ENCODE measurements at places on chromosomes 5 and 9.

DNA sequence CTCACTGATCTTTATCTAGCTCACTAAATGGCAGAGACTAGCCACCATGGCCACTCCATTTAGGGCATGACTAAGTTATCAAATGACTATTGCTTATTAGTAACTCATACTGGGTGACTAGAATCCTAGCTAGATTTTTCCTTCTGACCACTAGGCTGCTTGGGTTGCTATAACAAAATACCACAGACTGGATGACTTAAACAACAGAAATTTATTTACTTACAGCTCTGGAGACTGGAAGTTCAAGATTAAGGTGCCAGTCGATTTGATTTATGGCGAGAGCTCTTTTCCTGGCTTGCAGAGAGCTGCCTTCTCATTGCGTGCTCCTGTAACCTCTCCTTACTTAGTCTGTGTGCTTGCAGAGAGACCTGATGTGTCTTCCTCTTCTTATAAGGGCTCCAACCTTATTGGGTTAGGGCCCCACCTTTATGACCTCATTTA is 55.0 kb upstream of the APC start:
- no peaks in the 10 kb centered on the region for H3K27me3 ChIP-seq
- no peaks in the 10 kb centered on the region for H3K4me1 ChIP-seq
- H3K4me3 ChIP-seq, result no peak overlapping the region
- H3K27ac ChIP-seq, result no peak overlapping the region

GRCh38 chr9:111603041-111603440 is 3.6 kb upstream of the PTGR1 start:
- no peak for DNase-seq
- no peak overlapping the region for H3K27ac ChIP-seq
- H3K4me3 ChIP-seq, result no peak overlapping the region
- peaks cover 5% of the 10 kb centered on the region for H3K4me1 ChIP-seq

GRCh38 chr5:115298811-115299210 is 2.4 kb upstream of the CCDC112 start:
- no peaks in the 10 kb centered on the region for H3K36me3 ChIP-seq
- H3K4me3 ChIP-seq, result no peak overlapping the region
- no peaks in the 10 kb centered on the region for H3K27me3 ChIP-seq
- peaks cover 14% of the 10 kb centered on the region for H3K4me1 ChIP-seq
- DNase-seq, result no peak

DNA sequence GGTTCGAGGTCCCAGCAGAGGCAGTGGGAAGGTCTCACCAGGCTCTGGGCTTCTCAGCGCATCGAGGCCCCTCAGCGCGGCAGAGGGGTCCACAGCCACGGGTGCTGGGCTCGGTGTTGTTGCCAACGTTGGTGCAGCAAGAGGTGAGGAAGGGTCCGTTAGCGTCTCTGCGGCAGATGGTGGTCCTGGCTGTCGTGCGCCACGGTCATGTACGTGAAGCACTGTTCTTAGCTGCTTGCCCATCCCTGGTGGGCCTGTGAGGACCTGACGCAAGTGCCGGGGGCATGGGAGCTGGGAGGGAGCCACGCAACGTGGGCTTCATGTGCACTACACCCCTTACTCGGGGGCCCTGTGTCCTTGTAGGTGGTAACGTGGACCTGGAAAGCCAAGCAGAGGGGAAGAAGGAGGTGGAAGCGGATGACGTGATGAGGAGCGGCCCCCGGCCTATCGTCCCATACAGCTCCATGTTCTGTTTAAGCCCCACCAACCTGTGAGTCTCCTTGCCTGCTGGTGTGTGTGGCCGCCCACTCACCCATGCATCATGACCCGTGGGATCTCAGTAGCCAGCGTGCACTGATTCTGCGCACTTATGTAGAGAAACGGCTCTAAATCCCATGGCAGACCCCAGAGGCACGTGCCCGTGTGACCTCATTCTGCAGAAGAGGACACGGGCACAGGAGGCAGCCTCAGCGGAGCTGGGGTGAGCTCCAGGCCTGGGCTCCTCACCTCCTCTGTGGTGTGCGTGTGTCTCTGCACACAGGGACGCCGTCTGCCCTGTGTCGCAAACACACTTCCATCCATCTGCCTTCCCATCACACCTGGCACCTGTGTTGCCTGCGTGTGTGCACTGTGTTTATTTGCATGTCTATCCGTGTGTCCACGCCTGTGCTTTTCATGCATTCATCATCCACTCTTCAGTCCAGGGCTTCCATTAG is 166.1 kb downstream of the CACNA1B start:
- no peak overlapping the region for H3K27ac ChIP-seq
- H3K4me3 ChIP-seq, result no peak overlapping the region
- no peaks in the 10 kb centered on the region for H3K27me3 ChIP-seq
- H3K4me1 ChIP-seq, result no peaks in the 10 kb centered on the region
- H3K36me3 ChIP-seq, result no peaks in the 10 kb centered on the region

DNA sequence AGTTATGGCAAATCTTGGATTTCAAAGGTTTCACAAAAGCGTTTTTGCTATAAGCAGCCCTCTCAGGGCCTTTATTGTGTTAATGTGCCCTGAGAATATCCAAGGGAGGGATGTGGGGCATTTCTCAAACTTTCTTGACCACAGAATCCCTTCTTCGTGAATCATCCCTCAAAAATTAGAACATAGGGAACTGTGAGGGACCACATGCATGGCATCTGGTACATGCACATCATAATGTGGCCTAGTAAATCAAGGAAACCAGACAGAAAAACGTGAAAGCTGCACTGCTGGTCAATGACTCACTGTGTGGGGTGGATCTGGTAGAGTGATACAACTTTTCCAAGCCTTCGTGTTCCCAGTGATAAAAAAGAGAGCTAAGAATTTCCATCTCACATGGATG is 22.4 kb downstream of the DDX31 start:
- no peak overlapping the region for H3K27ac ChIP-seq
- peaks cover 8% of the 10 kb centered on the region for H3K36me3 ChIP-seq
- no peaks in the 10 kb centered on the region for H3K4me1 ChIP-seq
- no peak for DNase-seq

GRCh38 chr9:133269537-133270362 is 5.3 kb downstream of the ABO start:
- H3K27me3 ChIP-seq, result no peaks in the 10 kb centered on the region
- DNase-seq, result no peak
- no peak overlapping the region for H3K4me3 ChIP-seq
- no peak overlapping the region for H3K27ac ChIP-seq
- no peaks in the 10 kb centered on the region for H3K36me3 ChIP-seq

GRCh38 chr9:113573046-113573958 is 109.8 kb downstream of the RGS3 start:
- no peak overlapping the region for H3K4me3 ChIP-seq
- H3K4me1 ChIP-seq, result peaks cover 52% of the 10 kb centered on the region
- no peaks in the 10 kb centered on the region for H3K36me3 ChIP-seq
- DNase-seq, result no peak
- H3K27me3 ChIP-seq, result no peaks in the 10 kb centered on the region
- H3K27ac ChIP-seq, result no peak overlapping the region

GRCh38 chr5:164362835-164363234 is 857.4 kb downstream of the MAT2B start:
- H3K4me1 ChIP-seq, result no peaks in the 10 kb centered on the region
- H3K27me3 ChIP-seq, result no peaks in the 10 kb centered on the region
- DNase-seq, result no peak
- H3K36me3 ChIP-seq, result no peaks in the 10 kb centered on the region
- H3K4me3 ChIP-seq, result no peak overlapping the region
- no peak overlapping the region for H3K27ac ChIP-seq

DNA sequence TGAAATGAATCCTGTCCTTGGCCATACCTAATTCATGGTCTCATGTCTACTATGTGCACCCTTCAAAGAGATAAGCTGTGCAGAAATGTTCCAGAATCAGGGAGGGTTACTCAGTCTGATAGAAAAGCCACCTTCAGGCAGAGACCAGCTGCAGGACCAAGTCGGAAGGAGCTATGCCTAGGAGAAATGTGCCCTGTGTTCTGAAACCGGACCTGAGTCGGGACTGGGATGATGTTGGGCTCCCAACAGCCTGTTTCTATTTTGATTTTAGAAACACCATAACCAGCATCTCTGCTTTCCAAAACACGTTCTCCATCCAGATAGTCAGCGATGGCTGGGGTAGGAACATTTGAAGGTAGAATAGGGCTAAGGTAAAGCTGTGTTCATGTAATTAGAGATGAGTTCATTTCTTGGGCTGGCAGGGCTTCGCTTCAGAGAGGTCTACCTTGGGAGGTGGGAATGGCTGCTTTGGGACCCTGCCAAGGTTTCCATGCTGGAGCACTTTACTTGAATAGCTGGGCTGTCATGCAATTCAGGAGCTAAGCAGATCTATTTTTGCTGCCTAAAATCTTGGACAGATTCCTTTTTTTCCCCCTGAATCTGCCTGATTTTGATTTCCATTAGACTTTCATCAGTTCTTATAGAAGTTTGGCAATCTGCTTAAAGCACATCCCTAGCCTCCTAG is 2.8 kb downstream of the ADCY2 start:
- H3K36me3 ChIP-seq, result no peaks in the 10 kb centered on the region
- H3K27me3 ChIP-seq, result no peaks in the 10 kb centered on the region
- no peak for DNase-seq
- H3K4me3 ChIP-seq, result no peak overlapping the region
- H3K27ac ChIP-seq, result no peak overlapping the region

DNA sequence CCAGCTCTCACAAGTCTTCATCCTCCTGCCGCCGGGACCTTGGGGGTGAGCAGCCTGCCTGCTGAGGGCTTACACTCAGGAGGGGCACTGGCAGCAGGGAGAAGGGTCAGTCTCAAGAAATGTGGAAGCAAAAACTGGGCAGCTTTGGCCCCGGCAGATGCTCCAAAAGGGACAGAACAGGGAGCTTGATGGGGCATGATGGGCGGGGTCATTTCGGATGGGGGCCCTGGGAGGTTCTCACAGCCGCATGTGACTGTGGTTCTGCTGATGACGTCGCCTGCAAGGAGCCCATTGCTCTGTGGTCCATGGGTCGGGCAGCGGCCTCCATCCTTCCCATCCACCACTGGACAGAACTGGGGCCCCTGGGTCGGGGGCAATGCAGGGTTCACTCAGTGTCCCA is 76.6 kb downstream of the OLFM1 start:
- H3K4me1 ChIP-seq, result peaks cover 17% of the 10 kb centered on the region
- no peaks in the 10 kb centered on the region for H3K27me3 ChIP-seq
- DNase-seq, result no peak
- H3K4me3 ChIP-seq, result no peak overlapping the region
- H3K27ac ChIP-seq, result no peak overlapping the region

- H3K36me3 ChIP-seq, result no peaks in the 10 kb centered on the region
- no peak overlapping the region for H3K27ac ChIP-seq
- DNase-seq, result no peak
- H3K27me3 ChIP-seq, result no peaks in the 10 kb centered on the region
Observed at GRCh38 chr9:119801311-119801710, 432.1 kb upstream of the BRINP1 start.

DNA sequence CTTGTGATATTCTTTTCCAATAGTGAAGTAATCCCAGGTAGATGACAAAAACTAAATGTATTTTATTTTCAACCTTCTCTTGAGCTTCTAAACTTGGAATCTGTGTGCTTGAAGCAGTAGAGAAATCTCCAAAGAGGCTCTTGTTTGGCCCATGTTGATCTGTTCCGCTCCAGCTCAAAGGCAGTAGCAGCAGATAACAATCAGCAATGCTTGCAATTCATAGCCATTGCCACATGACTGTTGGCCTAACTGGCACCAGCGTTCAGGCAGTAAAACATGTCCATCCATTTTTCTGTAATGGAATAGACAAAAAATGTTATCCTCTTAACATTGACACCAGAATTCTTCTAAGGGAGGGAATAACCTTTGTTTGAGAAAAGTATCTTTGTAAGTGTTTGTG is 270.7 kb upstream of the MSX2 start:
- H3K27me3 ChIP-seq, result no peaks in the 10 kb centered on the region
- H3K4me1 ChIP-seq, result no peaks in the 10 kb centered on the region
- no peaks in the 10 kb centered on the region for H3K36me3 ChIP-seq
- DNase-seq, result no peak

GRCh38 chr5:77957-78804 is 13.8 kb upstream of the PLEKHG4B start:
- no peak overlapping the region for H3K27ac ChIP-seq
- H3K4me1 ChIP-seq, result no peaks in the 10 kb centered on the region
- H3K36me3 ChIP-seq, result no peaks in the 10 kb centered on the region
- no peak for DNase-seq
- H3K4me3 ChIP-seq, result no peak overlapping the region

DNA sequence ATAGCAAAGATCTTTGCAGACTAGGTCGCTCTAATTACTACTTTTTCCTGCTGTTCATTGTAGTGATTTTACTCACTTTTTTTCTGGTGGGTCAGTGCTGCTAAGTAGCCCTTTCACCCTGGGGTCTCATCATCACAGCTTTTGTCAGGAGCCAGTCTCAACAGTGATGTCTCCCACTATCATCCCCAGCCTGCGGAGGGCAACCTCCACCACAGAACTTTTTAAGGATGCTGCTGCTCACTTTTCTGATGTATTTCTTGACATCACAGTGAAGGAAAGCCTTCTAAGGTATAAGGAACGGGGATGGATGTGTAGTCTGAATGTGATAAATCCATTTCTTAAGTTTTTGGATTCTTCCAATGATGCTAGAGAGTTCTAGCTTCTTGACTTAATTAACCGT is 242.5 kb upstream of the RIOK2 start:
- no peak for DNase-seq
- H3K27ac ChIP-seq, result no peak overlapping the region
- no peaks in the 10 kb centered on the region for H3K4me1 ChIP-seq
- no peaks in the 10 kb centered on the region for H3K36me3 ChIP-seq
- H3K27me3 ChIP-seq, result no peaks in the 10 kb centered on the region
- no peak overlapping the region for H3K4me3 ChIP-seq

GRCh38 chr9:94639061-94639998 is at the start of gene FBP1:
FBP1 (minus strand) TSS chr9:94639518; CDS start chr9:94639310, 208 bp downstream.
- DNase-seq, result peak; percentile 61
- peak within 1 kb of the TSS; percentile 61 for H3K4me3 ChIP-seq
- H3K27ac ChIP-seq, result peak within 1 kb of the TSS; percentile 69
- no peaks in the 10 kb centered on the region for H3K27me3 ChIP-seq

Measured in body of pancreas (tissue), 4 donors.